ENCODE measurements at places on chromosomes 13 and 19.

GRCh38 chr13:71610876-71611275, 256.1 kb downstream of the DACH1 start:
- DNase-seq = no peak

GRCh38 chr13:74865656-74866055, 616.3 kb downstream of the TBC1D4 start:
- no peak for DNase-seq

DNA sequence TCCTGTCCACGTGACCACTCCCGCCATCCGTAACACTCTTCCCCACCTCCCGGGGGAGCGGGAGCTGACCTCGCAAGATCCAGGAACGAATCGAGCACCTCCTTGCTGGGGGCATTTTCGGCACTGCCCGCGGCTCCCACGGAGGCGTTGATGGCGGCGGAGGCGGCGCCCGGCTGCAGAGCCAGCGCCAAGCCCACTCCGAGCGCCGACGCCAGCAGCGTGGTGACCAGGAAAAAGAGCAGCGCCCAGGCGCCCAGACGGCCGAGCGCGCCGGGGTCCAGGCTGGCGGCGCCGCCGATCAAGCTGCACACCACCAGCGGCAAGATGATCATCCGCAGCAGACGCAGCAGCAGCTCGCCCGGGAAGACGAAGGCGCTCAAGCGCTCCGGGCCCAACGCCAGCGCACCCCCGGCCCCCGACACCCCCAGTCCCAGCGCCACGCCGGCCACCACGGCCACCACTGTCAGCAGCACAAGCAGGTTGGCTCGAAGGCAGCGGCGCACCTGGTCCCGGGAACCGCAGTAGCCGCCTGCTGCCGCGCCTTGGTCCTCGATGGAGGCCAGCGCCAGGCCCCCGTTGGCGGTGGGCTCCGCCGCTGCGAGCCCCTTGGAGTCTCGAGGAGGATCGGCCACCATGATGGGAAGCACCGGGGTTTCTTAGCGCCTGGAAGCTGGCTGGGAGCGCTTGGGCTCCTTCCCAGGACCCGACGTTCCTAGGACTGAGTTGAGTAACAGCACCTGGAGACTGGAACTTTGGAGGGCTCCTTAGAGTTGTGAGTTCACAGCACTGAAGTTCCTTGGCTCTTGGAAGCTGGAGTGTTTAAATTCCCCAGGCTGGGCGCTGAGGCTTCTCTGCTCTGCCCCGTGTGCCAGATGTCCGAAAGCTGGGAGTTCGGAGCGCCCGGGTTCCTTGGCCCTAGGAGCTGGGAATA, 798 bp downstream of the SLC1A5 start:
- peak; percentile 34 for DNase-seq

- DNase-seq = no peak
Observed at GRCh38 chr13:80824229-80824628, 483.3 kb upstream of the SPRY2 start.

- peak; percentile 9 for DNase-seq
Observed at GRCh38 chr13:108495646-108496361, 133.6 kb upstream of the MYO16 start.

GRCh38 chr13:33775339-33776108, 42.4 kb upstream of the RFC3 start:
- no peak for DNase-seq

DNA sequence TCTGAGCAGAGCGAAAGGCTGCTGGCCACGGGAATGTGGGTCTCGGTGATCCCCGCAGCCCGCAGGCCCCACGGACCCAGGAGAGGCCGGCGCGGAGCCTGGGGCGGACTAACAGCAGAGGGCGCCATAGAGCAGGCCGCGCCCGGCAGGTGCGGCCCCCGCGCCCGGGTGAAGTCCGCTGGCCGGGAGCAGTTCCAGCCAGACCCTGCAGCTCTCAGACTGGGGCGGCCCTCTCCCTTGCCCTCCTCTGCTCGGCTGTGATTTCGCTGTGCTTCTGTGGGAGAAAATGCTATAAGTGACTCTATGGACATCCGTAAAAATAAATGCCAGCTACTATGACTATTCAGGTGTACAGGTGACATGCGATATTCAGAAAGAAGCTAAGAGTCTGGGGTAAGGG, 37.7 kb downstream of the GSX1 start:
- peak; percentile 49 for DNase-seq

GRCh38 chr19:41156207-41156606, 36.8 kb upstream of the CYP2S1 start:
- DNase-seq = no peak

- DNase-seq = no peak
Observed at GRCh38 chr13:43573361-43573740, 213.4 kb downstream of the ENOX1 start.

- no peak for DNase-seq
Observed at GRCh38 chr19:18477042-18477779, 39.3 kb upstream of the ISYNA1 start.

DNA sequence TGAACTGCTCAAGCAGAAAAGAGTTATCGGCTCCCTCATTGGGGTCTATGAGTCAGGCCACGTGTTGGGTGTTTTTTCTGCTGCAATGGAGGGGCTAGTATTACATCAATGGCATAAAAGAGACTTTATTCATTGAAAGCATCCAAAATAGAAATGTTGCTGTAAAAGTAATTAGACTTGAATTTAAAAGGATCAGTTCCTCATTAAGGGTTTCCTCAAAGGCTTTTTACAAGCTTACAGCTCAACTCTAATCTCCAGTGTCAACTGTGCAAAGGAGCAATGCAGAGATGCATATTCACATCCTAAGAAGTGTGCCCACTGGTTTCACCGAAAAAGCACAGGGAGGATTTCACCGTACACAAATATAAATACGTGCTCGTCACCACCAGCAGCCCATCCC, 300.3 kb downstream of the FOXO1 start:
- no peak for DNase-seq

GRCh38 chr13:105925496-105925895, 610.0 kb downstream of the EFNB2 start:
- DNase-seq = no peak

- DNase-seq = peak; percentile 7
Observed at GRCh38 chr19:44643605-44644401, at the start of gene PVR. PVR (plus strand) TSS chr19:44643910; CDS start chr19:44644097, 187 bp downstream.

DNA sequence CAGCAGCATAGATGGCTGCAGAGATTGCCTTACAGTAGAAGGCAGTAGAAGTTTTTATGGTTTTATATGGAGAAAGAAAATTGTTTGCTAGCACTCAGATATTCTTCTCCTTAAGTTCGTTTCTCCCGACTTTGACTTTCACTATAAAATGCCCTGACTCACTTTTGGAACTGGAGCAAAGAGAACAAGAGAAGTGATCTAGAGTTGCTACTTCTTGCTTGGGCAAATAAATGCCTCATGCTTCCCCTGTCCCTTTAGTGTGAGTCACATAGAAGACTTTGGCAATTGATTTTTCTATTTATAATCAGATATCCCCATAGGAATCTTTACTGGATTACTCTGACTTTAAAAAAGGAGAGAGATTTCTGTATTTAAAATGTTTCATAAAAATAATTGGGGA, 46.9 kb downstream of the ITGBL1 start:
- DNase-seq = no peak

DNA sequence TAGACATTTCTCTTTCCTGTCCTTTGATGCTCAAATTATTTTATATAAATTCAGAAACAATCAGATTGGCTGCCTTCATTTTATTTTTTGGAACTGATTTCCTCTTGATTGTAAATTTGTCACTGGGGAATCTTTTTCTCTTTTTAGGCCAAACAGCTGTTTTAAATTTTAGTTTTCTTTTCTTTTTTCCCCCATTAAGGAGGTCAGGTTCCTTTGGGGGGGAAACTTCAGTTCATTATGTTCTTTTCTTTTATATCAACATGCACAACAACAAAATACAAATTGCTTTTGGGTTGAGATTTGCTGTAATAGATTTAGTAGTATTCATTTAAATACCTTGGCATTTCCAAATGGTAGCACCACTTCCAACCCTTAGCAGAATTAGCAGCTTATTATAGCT, 264.8 kb upstream of the SPRY2 start:
- DNase-seq = no peak

- no peak for DNase-seq
Observed at GRCh38 chr19:46294494-46294893, 2.3 kb upstream of the HIF3A start.

- DNase-seq = no peak
Observed at GRCh38 chr13:112964971-112965492, 4.0 kb upstream of the MCF2L start.

GRCh38 chr19:18775586-18776287, 15.4 kb downstream of the COMP start:
- no peak for DNase-seq

DNA sequence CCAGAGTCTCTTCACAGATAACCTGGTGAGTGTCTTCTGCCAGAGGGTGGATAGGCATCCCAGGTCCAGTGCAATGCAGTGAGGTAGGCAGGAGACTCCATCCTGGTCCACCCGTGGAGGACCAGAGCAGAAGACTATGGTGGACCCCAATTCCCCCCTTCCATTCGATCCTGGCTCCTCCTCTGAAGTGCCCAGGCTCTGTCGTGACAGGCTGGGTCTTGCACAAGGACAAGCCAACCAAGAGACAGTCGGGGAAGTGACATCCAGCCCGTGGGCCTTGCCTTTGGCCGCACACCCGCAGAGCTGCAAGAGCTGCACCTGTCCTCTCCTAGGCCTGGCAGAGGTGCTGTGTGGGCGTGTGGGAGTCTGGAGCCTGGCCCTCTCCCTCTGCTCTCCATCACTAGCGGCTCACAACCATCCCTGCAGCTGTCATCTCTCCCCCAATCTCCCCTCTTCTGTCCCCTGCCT, 3.1 kb downstream of the ZNF784 start:
- no peak for DNase-seq

DNA sequence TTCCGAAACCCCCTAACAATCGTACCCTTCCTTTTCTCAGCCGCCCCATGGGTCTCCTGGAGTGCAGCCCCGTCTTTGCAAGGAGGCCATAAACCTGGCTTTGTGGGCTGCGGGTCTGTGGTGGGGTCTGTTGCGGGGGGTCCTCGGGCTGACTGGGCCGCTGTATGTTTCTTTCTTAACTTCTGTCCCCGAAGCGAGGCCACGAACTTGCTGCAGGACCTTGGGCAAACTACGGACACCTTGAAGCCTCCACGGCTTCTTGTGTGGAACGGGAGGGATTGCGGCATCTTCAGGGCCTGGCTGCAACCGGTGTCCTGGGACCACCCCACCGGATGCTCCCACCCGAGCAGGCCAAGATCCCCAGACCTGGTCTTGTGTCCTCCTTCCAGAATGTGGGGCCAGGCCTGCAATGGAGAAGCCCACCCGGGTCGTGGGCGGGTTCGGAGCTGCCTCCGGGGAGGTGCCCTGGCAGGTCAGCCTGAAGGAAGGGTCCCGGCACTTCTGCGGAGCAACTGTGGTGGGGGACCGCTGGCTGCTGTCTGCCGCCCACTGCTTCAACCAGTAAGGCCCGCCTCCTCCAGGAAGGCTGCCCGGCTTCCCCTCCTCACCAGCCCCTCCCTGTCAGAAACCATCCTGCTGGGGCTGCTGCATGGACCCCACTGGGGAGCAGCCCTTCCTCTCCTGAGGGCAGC, 12.0 kb downstream of the TIMM13 start:
- no peak for DNase-seq

Measured in CD4-positive, alpha-beta T cell treated with Interleukin-10 for 1 hour (primary cell).